ENCODE measurements at places on chromosomes 6 and 20.

- DNase-seq: no peak
These were observed 66.4 kb downstream of the CLIC5 start for GRCh38 chr6:45949256-45949655.

GRCh38 chr6:47967843-47968242 lies 143.2 kb downstream of the PTCHD4 start:
- DNase-seq: no peak

GRCh38 chr6:163996491-163996890 lies 582.0 kb downstream of the QKI start:
- no peak for DNase-seq

DNA sequence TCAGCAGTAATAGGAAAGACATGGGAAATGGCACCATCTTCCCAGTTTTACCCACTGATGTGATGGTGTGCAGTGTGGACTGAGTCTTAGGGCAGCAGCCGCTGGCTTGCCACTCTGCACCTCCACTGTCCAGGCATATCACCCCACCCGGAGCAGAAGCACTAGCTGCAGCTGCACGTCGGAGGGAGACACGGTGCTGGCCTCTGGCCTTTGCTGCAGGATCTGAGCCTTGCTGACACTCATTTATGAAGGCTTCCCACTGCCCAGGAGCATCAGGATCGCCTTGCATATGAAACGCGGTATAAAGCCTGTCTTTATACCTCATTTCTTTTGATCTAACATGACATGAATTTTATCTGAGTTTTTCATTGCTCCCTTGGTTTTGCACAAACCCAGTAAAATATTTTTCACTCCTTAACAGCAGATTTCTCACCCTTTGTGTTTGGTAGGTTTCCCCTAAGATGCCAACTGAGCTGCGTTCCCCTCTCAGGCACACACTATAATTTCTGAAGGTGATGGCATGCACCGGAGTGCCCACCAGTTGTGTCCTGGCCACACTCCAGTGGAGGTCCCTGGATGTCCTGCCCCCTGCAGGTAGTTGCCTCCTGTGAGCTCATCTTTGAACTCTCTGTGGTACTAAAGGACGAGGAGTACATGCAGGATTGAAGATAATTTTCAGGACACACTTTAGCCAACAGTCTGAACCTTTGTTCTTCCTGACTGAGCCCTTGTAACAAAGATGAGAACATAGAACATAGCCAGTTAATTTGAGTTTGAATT lies 9.0 kb upstream of the EXOC2 start:
- no peak for DNase-seq

DNA sequence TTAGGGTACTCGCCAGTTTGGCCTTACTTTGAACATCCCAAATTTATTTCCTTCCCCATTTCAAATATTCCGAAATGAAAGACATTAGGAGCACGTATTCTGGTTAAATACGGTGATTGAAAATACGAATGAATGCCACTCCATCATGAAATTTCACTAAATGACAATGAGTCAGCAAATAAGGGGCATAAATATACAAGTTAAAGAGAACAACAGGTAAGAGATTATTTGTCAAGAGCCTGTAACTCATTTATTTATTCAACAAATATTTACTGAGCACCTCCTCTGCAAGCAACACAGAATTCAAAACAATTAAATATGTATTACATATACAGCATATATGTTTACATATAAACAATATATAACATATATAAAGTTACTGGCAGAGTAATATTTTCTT lies 44.8 kb downstream of the MYB start:
- DNase-seq: no peak

GRCh38 chr6:111710439-111710838 lies 104.8 kb upstream of the TRAF3IP2 start:
- DNase-seq: no peak

DNA sequence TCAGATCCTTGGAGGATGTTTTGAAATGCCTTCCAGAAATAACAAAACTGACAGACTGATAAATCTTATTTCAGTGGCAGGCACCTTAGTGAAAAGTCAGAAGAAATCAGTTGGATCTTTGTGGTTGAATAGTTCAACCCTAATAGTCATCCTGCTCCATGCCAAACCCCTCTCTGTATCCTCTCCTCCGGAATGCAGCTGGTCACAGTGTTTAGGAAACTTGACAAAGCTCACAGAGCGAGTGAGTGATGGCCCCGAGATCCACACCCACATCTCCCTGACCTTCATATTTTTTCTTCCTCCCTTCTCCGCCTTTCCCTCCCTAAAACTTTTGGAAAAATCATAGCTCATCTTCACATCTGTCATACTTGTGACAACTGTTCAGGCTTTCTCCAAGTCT lies 464.8 kb upstream of the CDH4 start:
- no peak for DNase-seq

- DNase-seq: no peak
These were observed 154.8 kb downstream of the UBE3D start for GRCh38 chr6:82910820-82911219.

GRCh38 chr6:5128351-5128750 lies 43.2 kb downstream of the PPP1R3G start:
- no peak for DNase-seq

Data from AG20443 (cell line).